Foreskin fibroblast (primary cell): ENCODE measurements at places on chromosomes 1 and 21.

DNA sequence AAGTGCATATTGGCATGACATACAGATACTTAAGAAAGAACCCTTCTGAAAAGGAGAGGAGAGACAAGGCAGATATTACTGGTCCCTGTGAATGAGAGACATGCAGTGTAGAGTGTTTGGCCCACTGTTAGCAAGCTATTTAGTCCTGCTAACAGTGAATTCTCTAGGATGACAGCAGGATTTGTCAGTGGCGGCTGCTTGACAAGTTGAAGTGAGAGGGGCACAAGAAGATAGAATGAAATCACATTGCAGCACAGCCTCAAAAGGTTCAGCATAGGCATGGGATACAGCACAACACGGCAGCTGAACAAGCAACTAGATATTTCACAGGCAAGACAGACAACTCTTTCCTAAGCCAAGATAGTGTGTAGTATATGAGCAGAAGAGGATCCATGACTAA lies 407.9 kb downstream of the PLA2G4A start:
- no peak for DNase-seq

GRCh38 chr1:147579934-147580537 lies 38.7 kb downstream of the BCL9 start:
- DNase-seq = no peak

- DNase-seq = no peak
Observed at GRCh38 chr1:230005040-230005439, 62.0 kb upstream of the GALNT2 start.

GRCh38 chr21:32520875-32521735 lies 64.2 kb downstream of the TCP10L start:
- peak; percentile 88 for DNase-seq

DNA sequence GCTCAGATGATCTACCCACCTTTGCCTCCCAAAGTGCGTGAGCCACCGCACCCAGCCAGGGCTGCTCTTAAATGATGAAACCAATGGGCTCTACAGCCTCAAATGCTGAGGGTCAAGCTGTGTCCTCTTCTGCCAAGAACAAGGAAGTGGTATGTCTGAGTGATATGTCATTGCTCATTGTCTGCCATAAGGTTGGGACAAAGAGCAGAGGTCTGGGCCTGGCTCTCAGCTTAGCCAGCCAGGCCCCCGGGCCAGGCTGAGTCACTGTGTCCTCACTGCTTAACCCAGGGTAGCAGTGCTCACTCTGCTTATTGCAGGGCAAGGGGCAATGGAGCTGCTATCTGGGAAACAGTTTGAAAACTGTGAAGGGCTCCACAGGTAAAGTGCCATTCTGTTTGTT lies 8.3 kb upstream of the ETS2 start:
- DNase-seq = peak; percentile 54

DNA sequence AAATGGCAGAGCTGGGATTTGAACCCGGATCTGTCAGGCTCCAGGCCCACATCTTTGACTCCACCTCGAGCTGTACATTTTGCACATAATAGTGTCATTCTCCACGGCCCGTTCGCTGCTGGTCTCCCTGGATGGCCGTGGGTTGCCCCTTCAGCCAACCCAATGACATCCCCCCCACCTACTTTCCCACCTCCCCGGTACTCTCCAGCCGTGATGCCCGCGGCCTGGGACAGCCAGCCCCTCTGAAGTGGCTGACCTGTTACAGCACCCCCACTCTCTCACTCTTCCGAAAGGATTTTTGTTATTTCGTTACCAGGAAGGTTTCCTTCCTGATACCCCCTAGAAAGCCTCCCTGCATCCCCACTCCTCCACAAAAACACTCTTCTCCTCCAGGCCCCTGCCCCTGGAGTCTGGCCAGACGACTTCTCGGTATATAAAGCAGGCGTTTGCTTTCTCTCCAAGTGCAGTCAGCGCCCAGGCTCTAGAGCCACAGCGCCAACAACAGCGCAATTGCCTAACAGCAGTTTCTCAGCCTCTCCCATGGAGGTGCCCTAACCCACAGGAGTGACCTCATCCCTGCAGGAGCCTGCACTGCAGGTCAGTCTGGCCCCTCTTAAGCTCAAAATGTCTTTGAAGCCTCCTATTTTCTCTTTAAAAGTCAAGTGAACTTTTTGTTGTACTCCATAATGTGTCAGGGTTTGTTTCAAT lies 14.5 kb upstream of the GJB5 start:
- DNase-seq = peak; percentile 12

DNA sequence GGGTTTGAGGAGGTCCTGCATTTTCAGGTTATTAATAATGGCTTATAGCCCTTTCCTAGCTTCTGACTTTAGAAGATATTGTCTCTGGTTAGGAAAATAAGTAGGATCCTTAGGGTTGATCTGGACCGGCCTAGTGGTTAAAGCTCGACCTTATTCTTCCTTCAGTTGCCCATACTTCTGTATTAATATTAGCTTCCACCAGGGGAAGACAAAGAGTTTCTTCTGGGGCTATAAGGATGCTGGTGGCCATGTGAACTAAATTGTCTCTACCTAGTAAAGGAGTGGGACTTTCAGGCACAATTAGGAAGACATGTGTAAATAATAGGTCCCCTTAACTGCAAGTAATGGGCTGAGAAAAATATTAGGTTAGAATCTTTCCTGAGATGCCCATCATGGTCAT lies 20.6 kb upstream of the FCGR2A start:
- no peak for DNase-seq

DNA sequence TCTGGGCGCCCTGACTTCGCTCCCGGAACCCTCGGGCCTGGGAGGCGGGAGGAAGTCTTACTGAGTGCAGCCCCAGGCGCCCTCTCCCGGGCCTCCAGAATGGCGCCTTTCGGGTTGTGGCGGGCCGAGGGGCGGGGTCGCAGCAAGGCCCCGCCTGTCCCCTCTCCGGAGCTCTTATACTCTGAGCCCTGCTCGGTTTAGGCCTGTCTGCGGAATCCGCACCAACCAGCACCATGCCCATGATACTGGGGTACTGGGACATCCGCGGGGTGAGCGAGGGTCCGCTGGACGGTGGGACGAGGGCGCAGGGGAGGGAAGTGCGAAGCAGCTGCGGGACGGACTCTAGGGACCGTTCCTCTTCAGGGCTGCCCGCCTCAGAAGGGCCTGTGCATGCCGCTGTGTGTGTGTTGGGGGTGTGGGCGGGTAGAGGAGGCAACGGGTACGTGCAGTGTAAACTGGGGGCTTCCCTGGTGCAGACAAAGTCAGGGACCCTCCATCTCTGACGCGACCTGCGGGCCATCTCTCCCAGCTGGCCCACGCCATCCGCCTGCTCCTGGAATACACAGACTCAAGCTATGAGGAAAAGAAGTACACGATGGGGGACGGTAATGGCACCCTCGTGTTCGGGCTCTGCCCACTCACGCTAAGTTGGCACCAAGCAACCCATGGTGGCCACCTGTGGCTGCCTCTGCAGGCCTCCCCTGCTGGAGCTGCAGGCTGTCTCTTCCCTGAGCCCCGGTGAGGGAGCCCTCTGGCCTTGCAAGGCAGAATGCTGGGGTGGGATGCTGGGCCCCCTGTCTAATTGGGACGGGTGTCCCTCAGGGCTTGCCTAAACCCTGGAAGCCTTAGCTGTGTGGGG lies at the start of gene GSTM1:
TSS of gene GSTM1 (plus strand) at position 177 of the 859 bp plus-strand sequence. CDS start at position 234, 57 bp downstream.
- DNase-seq = peak; percentile 87
